Mesothelial cell of epicardium (in vitro differentiated cells): ENCODE measurements at places on chromosomes 13 and 19. TPM values are rescaled to one million over a fixed set of nuclear protein-coding genes. Genes with fewer than 3 reads are reported as not detected.

Gene MRPL4
- 54.1 to 57.4 TPM (median 54.4 TPM) in 3 replicates for total RNA-seq

Gene PLK5
- total RNA-seq, result 0.38 to 0.51 TPM (median 0.38 TPM) in 3 replicates

Gene UCHL3
- total RNA-seq, result 28.1 to 30.5 TPM (median 28.5 TPM) in 3 replicates

Gene CGB7
- total RNA-seq, result 23.1 to 26.5 TPM (median 25.5 TPM) in 3 replicates

Gene ZNF497
- 6.6 to 7.6 TPM (median 6.9 TPM) in 3 replicates for total RNA-seq

Gene ZNF613
- 5.7 to 9.2 TPM (median 8.3 TPM) in 3 replicates for total RNA-seq

GRCh38 chr13:60410299-60410698, 13.3 kb downstream of the TDRD3 start:
- H3K4me1 ChIP-seq, result peaks cover 12% of the 10 kb centered on the region
- no peak overlapping the region for H3K4me3 ChIP-seq
- no peaks in the 10 kb centered on the region for H3K27me3 ChIP-seq
- no peak for DNase-seq

DNA sequence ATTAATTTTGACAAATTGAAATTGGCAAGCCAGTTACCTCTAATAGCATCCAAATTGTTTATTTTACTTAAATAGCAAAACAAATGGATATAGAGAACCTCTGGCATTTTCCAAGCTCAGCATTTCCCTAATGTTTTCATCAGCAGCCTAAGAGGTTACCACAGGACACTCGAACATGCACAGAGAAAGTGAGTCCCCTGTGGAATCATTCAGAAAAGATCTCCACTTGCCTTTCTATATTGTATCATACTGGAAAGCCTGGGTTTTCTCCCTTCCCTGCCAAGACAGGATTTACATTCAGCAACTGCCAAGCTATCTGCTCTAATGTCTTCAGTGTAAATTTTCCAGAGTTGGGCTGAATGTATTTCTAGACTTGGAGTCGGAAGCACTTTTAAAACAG, 188.9 kb downstream of the KCTD12 start:
- H3K4me1 ChIP-seq, result peaks cover 4% of the 10 kb centered on the region
- H3K36me3 ChIP-seq, result no peaks in the 10 kb centered on the region
- no peak overlapping the region for H3K27ac ChIP-seq
- DNase-seq, result no peak

DNA sequence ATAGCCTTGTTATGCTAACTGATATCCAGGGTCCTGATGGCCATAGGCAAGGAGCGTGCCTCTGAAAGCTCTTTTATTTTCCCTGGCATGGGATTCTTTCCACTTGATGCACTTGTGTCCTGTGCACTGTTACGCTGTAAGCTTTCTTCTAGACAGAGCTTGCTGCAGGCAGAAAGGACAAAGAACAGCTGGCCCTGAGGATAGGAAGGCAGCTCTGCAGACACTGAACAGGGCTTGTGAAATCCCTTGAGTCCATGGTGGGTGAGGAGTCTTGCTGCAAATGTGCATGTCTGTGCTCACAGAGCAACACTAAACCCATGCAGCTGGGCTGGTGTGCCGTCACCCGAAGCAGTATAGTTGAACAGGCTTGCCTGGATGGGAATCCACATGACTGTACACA, 126.6 kb downstream of the AKAP11 start:
- H3K4me1 ChIP-seq, result no peaks in the 10 kb centered on the region
- peaks cover 36% of the 10 kb centered on the region for H3K27me3 ChIP-seq
- no peak for DNase-seq
- H3K27ac ChIP-seq, result no peak overlapping the region
- no peak overlapping the region for H3K4me3 ChIP-seq

GRCh38 chr13:33016414-33017322, at the start of gene KL:
KL (plus strand) TSS chr13:33016423; CDS start chr13:33016441, 18 bp downstream.
- DNase-seq, result no peak
- H3K27ac ChIP-seq, result no peak within 1 kb of the TSS
- peaks cover 19% of the 10 kb centered on the region for H3K4me1 ChIP-seq
- H3K36me3 ChIP-seq, result no peaks in the 10 kb centered on the region
- peak within 1 kb of the TSS; percentile 60 for H3K4me3 ChIP-seq
- H3K27me3 ChIP-seq, result peaks cover 81% of the 10 kb centered on the region

GRCh38 chr13:80684217-80684991, 343.5 kb upstream of the SPRY2 start:
- H3K27ac ChIP-seq, result no peak overlapping the region
- peaks cover 4% of the 10 kb centered on the region for H3K36me3 ChIP-seq
- no peak for DNase-seq
- no peaks in the 10 kb centered on the region for H3K27me3 ChIP-seq
- peaks cover 4% of the 10 kb centered on the region for H3K4me1 ChIP-seq

- H3K27ac ChIP-seq, result no peak overlapping the region
- H3K4me1 ChIP-seq, result peaks cover 33% of the 10 kb centered on the region
- H3K4me3 ChIP-seq, result no peak overlapping the region
Observed at GRCh38 chr13:32830336-32831031, 185.7 kb upstream of the KL start.

DNA sequence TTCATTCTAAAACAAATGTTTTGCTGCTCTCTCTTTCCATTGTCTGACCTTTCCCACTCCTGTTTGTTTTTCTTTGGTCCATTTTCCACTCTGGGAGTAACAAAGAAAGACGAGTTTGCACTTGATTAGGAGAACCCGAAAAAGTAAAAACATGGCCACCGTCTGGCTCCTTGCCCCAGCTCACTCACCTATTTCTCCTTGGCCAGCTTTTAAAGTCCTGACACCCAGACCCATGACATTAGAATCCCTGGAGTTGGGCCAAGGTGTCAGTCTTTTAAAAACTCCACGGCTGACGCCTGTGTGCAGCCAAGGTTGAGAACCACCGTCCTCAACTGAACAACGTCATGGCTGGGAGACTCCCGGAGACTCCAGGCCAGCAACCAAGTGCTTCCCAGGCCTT, 63.6 kb upstream of the FLT1 start:
- no peaks in the 10 kb centered on the region for H3K27me3 ChIP-seq
- no peak overlapping the region for H3K4me3 ChIP-seq
- peaks cover 21% of the 10 kb centered on the region for H3K4me1 ChIP-seq
- no peak for DNase-seq
- H3K36me3 ChIP-seq, result no peaks in the 10 kb centered on the region

DNA sequence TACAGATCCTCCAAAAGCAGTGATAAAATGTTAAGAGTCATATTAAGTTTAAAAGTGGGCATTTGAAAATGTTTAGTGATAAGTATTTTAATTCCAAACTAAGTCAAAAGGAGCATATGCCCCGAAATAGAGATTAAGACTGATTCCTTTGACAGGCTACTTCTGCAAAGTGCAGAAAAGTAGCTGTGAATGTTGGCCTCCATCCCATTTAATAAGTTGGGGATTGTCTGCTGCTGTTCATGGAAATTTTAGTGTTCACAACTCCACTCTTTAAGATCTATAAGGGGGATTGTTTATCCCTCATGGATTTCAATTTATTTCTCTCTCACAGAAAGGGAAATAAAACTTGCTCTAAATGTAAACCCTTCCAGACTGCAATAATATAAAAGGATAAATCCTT, 278.3 kb downstream of the KCTD12 start:
- no peaks in the 10 kb centered on the region for H3K36me3 ChIP-seq
- no peak overlapping the region for H3K27ac ChIP-seq
- no peak for DNase-seq
- H3K27me3 ChIP-seq, result peaks cover 17% of the 10 kb centered on the region
- peaks cover 10% of the 10 kb centered on the region for H3K4me1 ChIP-seq

DNA sequence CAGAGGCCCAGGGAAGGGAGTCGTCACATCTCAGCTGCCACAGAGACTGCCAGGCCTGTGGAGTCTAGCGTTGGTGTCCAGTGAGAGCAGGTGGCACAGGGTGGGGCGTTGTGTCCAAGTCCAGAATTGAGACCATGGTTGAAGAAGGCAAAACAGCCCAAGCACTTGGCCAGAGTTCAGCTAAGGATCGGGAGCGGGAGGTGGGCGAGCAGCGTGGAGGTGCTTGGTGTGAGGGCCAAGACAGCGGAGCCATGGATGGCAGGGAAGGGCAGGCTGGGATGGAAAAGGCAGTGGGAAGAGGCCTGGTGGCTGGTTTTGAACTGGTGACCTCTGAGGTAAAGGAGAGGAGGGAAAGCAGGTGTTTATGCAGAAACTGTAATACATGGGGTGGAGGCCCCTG, 8.0 kb downstream of the IGFLR1 start:
- no peak overlapping the region for H3K27ac ChIP-seq
- no peaks in the 10 kb centered on the region for H3K27me3 ChIP-seq
- H3K4me3 ChIP-seq, result no peak overlapping the region
- no peaks in the 10 kb centered on the region for H3K4me1 ChIP-seq
- peaks cover 42% of the 10 kb centered on the region for H3K36me3 ChIP-seq
- no peak for DNase-seq

GRCh38 chr13:32902874-32903273, 113.3 kb upstream of the KL start:
- peaks cover 46% of the 10 kb centered on the region for H3K4me1 ChIP-seq
- H3K27ac ChIP-seq, result peak overlapping the region; percentile 21
- no peaks in the 10 kb centered on the region for H3K36me3 ChIP-seq
- no peak for DNase-seq

- no peak overlapping the region for H3K4me3 ChIP-seq
- DNase-seq, result no peak
- H3K27ac ChIP-seq, result peak overlapping the region; percentile 80
- H3K4me1 ChIP-seq, result peaks cover 14% of the 10 kb centered on the region
Observed at GRCh38 chr13:40333226-40333625, 333.2 kb downstream of the FOXO1 start.
